Renal cortex interstitium (tissue), 15 donors: ENCODE measurements at places on chromosomes 7 and 10. TPM values are rescaled to one million over a fixed set of nuclear protein-coding genes. Genes with fewer than 3 reads are reported as not detected.

GRCh38 chr10:110827875-110828274 lies 43.9 kb upstream of the PDCD4 start:
- no peak for DNase-seq

DNA sequence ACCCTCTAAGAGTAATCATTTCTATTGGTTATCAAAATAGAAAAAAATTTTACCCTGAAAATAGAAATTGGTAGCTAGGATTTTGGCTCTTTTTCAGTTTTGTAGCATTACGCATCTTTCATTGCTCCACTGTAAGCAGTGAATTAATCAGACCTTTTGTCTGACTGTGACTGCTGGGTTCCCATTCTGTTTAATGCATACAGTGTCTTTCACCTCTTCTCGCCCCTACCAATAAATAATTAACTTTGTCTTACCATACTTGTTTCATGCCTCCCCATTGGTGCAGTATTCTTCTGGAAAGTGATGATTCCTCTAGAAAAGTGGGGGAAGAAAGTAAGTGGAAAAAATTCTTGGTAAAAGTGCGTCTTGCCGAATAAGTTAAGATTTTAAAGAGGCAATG lies 73.2 kb downstream of the AP3M1 start:
- DNase-seq: no peak

GRCh38 chr10:119826771-119827170 lies 45.9 kb downstream of the MCMBP start:
- no peak for DNase-seq

DNA sequence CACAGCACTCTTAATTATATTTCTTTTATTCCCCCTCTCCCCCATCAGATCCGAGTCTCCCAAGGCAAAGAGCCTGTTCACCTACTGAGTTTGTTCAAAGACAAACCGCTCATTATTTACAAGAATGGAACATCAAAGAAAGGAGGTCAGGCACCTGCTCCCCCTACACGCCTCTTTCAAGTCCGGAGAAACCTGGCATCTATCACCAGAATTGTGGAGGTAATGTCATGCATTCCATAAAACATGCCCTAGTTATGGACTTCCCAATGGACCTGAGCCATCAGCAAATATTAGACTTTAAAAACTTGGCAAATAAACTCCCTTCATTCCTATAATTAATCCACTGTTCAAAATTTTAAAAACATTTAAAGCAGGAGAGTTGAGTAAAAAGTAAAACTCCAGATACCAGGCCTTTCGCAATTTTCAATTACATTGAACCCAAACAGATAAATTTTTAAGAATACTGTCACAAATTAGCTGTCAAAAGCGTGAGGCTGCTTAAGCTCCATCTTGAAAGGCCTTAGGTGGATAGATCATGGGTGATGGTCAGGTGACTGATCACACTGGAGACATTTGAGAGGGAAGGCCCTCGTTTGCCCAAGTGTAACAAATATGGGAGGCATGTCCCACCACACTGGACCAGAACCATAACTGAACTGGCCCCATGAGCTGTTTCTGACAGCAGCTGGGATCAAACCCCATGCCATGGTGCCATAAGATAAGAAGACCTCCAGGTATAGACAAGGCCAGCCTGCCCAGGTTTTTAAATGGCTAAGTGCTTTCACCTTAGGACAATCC lies 46.9 kb upstream of the ARL4A start:
- DNase-seq: no peak

DNA sequence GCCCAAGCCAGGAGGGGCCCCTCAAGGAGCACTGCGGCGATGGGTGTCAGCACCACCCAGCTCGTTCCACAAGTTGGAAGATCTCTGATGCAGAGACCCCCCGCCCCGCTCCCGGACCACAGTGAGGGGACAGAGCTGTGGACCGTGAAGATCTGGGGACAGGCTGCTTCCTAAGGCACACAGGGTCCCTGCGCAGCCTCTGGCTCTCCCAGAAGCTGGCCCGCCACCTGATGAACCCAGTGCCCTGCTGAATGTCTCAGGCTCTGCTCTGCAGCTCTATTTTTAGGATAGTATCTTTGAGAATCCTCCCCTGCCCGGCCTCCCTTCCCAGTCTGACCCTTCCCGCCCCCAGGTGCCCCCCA lies 29.7 kb downstream of the GBX1 start:
- DNase-seq: no peak

- no peak for DNase-seq
Observed at GRCh38 chr7:7664291-7664690, 23.7 kb downstream of the UMAD1 start.

- no peak for DNase-seq
Observed at GRCh38 chr7:147415991-147416390, 1174.6 kb upstream of the C7orf33 start.

DNA sequence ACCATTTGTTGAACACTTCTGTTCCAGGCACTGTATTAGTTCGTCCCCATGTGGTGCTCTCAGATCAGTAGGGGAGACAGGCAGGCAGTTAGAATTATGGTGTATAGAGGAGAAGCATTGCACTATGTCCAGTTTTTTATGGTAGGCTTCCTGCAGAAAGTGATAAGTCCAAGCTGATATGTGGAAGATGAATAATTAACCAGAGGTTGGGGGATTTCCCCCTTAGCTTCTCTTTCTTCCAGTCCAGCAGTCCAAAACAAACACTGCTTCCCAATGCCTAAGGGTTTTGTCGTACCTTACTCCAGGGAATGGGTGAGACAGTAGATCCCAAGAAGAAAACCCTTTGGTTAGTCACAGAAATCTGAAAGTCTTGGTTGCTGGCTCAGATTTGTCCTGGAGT lies 19.2 kb downstream of the HIF1AN start:
- DNase-seq: no peak

- no peak for DNase-seq
Observed at GRCh38 chr7:114988026-114988425, 66.1 kb downstream of the MDFIC start.

- no peak for DNase-seq
Observed at GRCh38 chr10:73645251-73645650, 4.0 kb upstream of the MYOZ1 start.

Gene CHST15
- polyA plus RNA-seq: 17.9 TPM

Gene PDIA4
- polyA plus RNA-seq: 180 TPM

Gene ARMH3
- 19.0 TPM for polyA plus RNA-seq

Gene ANKRD7
- 4.2 TPM for polyA plus RNA-seq
